ENCODE measurements at places on chromosomes 7 and 10.
A peak's percentile ranks its signal among the peaks of the same experiment; 100 is the strongest.

DNA sequence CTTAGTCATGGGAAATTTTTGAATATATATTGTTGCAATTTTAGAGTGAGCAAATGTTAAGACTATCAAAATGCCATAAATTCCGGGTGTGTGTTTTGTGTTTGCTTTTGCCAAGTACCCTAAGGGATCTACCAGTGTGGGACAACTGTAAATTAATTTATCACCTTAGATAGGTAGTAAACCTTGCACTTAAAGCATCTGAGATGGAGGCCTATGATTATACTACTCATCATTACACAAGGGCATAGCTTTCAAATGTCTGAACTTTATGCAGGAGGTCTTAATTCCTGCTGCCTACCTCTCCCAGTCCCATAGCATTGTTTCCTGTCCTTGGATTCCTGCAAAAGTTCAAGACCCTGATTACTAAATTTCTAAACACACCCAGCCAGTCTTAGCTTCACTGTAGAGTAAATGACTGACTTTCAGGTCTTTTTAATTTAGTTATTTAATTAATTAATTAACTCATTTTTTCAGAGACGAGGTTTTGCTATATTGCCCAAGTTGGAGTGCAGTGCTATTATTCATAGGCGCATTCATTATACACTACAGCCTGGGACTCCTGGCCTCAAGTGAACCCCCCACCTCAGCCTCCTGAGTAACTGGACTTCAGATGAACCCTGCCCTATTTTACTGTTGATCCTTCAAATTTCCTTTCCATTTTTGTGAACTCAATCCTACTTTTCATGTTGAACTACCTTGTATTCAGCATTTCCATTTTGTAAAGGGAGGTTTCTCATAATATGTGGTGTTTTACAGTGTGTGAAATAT is 47.0 kb downstream of the THSD7A start:
- DNase-seq: no peak

- DNase-seq: no peak
These were observed 1.3 kb downstream of the MBLAC1 start for GRCh38 chr7:100127866-100128636.

DNA sequence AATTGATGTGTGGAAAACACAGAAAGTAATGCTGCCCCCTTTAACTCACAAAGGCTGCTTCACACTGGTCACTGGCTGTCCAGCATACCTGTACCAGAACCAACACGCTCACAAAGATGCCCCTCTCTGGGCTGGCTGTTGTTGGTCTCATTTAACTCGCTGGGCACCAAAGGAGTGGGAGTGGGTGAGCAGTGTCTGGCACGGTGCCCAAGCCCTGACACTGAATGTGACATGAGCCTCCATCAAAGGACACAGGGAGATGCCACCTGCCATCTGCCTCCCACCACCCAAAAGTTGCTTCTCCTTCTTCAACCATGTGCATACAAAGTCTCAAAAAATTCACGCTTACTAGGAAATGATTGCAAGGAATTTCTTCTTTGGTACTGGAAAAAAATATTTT is 86.8 kb downstream of the FGFR2 start:
- DNase-seq: no peak

- DNase-seq: peak; percentile 16
These were observed 84.8 kb upstream of the EGR2 start for GRCh38 chr10:62900829-62901571.

DNA sequence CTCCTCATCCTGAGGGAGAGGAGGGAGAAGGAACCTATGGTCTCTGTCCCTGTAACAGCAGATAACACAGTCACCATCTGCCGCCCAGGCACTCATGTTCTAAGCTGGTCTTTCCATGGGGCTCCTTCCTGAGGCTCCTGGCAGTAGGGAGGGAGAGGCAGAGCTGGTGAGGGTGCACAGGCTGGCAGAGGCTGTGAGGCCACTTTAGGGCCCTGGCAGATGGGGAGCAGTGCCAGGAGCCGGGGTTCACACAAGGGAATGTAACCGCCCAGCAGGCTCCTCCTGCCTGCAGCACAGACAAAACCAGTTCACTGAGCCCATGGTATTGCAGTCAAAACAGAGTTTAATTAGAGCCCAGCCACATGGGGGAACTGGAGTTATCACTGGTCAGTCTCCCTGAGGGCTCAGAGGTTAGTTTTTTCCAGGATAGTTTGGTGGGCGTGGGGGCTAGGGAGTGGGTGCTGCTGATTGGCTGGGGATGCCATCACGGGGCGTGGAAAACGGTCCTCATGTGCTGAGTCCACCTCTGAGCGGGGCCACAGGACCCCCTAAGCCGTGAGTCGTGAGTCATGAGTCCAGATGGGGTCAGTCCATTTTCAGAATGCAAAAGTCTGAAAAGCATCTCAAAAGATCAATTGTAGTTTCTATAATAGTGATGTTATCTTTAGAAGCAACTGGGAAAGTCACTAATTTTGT is 499.3 kb upstream of the FOXK1 start:
- DNase-seq: no peak

GRCh38 chr7:55018361-55019190 is at the start of gene EGFR:
EGFR (plus strand) TSS chr7:55019017; CDS start chr7:55019278, 261 bp downstream.
- DNase-seq: no peak

DNA sequence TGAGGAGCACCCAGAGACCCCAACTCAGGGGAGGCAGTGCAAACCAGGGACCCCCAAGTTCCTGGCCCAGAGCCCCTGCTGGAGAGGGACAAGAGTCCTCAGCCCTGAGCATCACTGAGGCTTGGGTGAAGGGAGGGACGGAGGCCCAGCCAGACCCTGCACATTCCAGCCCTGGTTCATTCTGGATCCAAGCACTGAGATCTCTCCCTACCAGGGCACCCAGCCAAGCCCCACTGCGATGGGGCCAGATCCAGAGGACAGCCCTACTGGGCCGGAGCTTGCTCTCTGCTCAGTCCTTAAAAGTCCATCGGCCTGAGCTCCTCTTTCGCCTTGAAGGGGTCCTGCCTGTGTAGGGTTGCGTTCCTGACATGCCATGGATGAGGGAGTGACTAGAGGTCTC is 40.5 kb upstream of the RABGEF1 start:
- no peak for DNase-seq

GRCh38 chr7:20744954-20745446 is 41.7 kb downstream of the SP8 start:
- DNase-seq: no peak

DNA sequence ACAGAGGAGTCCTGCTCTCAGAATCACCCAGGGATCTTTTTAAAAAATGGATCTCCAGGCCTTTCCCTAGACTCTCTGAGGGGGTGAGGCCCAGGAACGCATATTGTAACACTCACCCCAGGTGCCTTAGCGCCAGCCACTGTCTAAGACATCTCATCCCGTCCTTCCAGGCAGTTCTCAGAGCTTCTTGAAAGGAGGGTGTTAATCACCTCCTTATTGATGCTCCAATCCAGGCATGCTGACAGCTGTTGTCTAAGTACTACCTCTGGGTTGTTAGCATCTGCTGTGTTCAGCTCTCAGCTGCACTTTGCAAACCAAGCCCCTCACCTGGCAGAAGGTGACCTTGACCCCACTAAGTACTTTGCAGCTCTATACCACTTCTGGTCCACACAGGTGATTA is 36.0 kb downstream of the KIAA1549 start:
- DNase-seq: no peak

DNA sequence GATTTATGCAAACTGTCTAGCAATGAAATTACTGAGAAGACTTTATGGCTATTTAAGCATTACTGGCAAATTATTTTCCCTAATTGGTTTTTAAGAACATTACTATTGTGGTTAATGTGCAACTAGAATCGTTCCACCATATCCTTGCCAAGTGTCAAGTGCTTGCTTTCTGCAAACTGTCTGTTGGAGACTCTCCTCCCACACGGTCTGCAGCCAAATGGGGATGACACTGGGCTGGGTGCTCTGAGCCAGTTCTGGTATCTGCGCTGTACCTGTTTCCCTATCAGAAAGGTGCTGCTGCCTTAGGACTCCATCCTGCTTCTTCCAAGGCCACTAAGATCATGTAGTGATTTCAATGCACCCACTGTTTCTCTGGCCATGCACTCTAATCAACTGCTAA is 110.4 kb downstream of the RAMP3 start:
- DNase-seq: no peak

Data from HL-60 (cell line).